T-cell (primary cell): ENCODE measurements at places on chromosomes 3 and 15.

GRCh38 chr15:60895986-60896385 lies 333.1 kb downstream of the RORA start:
- no peaks in the 10 kb centered on the region for H3K4me1 ChIP-seq
- H3K36me3 ChIP-seq: no peaks in the 10 kb centered on the region
- H3K4me3 ChIP-seq: no peak overlapping the region
- DNase-seq: no peak
- no peak overlapping the region for H3K27ac ChIP-seq
- no peaks in the 10 kb centered on the region for H3K27me3 ChIP-seq

GRCh38 chr15:29449136-29449535 lies 179.5 kb upstream of the NSMCE3 start:
- no peak overlapping the region for H3K27ac ChIP-seq
- H3K4me1 ChIP-seq: no peaks in the 10 kb centered on the region
- H3K27me3 ChIP-seq: peaks cover 7% of the 10 kb centered on the region

GRCh38 chr3:159669766-159670165 lies 318.9 kb upstream of the IL12A start:
- H3K4me3 ChIP-seq: no peak overlapping the region
- H3K36me3 ChIP-seq: no peaks in the 10 kb centered on the region
- H3K27me3 ChIP-seq: no peaks in the 10 kb centered on the region
- no peak overlapping the region for H3K27ac ChIP-seq
- no peak for DNase-seq
- no peaks in the 10 kb centered on the region for H3K4me1 ChIP-seq

DNA sequence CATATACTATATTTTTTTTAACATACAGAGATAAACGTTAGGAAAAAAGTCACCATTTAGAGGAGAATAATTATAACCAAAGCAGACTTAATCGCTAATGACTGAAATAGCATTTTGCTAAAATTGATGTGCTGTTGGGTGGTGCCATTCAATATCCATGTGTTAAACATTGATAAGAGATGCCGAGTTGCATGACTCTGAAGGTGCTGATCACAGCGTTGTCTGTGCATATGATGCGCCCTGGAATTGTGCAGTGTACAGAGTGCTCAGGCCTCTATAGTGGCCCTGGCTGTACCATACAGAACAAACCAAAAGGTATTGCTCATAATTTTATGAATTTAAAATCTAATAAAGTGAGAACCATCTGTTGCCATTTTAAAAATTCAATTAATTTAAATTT lies 168.3 kb downstream of the MEIS2 start:
- H3K27me3 ChIP-seq: no peaks in the 10 kb centered on the region
- no peak overlapping the region for H3K27ac ChIP-seq
- no peak overlapping the region for H3K4me3 ChIP-seq
- DNase-seq: no peak

- DNase-seq: no peak
- H3K27me3 ChIP-seq: peaks cover 24% of the 10 kb centered on the region
- no peaks in the 10 kb centered on the region for H3K36me3 ChIP-seq
- no peak overlapping the region for H3K27ac ChIP-seq
- no peaks in the 10 kb centered on the region for H3K4me1 ChIP-seq
- no peak overlapping the region for H3K4me3 ChIP-seq
Observed at GRCh38 chr3:123791417-123791816, 92.7 kb downstream of the MYLK start.

- H3K27ac ChIP-seq: no peak overlapping the region
- no peak overlapping the region for H3K4me3 ChIP-seq
- no peaks in the 10 kb centered on the region for H3K4me1 ChIP-seq
- DNase-seq: no peak
Observed at GRCh38 chr3:180996415-180996932, 6.9 kb upstream of the DNAJC19 start.

GRCh38 chr15:48313216-48313615 lies 18.0 kb upstream of the DUT start:
- DNase-seq: no peak
- no peaks in the 10 kb centered on the region for H3K4me1 ChIP-seq
- no peaks in the 10 kb centered on the region for H3K27me3 ChIP-seq
- H3K4me3 ChIP-seq: no peak overlapping the region

DNA sequence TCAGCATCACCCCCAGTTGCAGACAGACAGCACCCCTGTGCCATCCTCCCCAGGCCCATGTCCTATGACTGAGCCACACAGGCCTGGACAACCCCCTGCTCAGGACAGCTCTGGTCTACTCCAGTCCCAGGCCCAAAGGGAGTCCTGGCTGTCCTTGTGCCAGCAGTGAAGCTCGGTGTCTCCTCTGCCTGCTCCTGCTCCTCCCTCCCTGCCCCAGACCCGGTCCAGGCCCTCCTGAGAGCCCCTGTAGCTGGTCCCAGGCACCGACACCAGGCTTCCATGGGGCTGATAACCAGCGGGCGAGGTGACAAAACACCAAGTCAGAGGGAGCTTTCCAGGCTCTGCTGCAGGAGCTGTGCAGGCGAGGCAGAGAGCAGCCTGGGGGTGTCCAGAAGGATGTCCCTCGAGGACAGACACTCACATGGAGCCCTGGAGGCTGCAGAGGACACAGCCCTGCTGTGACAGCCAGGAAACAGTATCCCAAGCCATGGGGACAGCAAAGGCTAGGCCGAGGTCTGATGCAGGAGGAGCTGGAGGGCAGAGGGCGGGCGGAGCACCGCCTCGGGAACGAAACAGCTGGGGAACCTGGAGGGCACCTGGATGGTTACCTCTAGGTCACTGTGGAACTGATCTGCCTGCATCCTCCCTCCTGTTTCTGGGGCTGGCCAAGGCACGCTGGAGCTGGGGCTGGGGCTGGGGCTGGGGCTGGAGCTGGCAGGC lies 103.8 kb upstream of the PRR20G start:
- no peaks in the 10 kb centered on the region for H3K36me3 ChIP-seq
- no peaks in the 10 kb centered on the region for H3K4me1 ChIP-seq
- H3K27ac ChIP-seq: no peak overlapping the region
- H3K27me3 ChIP-seq: peaks cover 62% of the 10 kb centered on the region
- H3K4me3 ChIP-seq: no peak overlapping the region
- DNase-seq: no peak

DNA sequence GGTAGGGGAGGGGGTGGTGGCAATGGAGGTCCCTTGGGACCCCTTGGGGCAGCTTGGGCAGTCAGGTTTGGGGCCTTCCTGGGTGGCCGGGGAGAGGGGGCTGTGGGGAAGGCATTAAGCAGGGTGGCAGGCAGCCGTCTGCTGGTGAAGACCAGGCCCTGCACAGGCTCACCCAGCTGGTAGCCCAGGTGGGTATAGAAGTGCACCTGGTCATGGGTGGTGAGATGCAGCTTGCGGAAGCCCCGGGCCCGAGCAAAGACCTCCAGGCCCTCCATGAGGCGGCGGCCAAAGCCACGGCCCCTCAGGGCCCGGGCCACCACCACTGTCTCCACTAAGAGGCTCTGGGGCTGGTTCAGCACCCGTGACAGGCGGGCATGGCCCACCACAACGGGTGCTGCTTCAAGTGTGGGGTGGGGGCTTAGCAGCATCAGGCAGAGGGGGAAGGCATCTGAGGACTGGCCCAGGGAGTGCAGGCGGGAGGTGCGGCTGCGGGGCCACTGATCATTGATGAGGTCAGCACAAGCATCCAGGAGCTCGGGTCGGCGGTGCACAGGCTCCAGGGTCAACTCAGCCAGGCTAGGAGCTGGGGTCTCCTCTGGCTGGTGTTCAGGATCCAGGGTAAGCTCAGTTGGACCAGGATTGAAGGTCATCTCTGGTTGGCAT lies 2.4 kb downstream of the HYAL3 start:
- H3K27ac ChIP-seq: no peak overlapping the region
- H3K4me1 ChIP-seq: peaks cover 48% of the 10 kb centered on the region
- no peak for DNase-seq
- peaks cover 5% of the 10 kb centered on the region for H3K36me3 ChIP-seq
- no peaks in the 10 kb centered on the region for H3K27me3 ChIP-seq

- peaks cover 3% of the 10 kb centered on the region for H3K36me3 ChIP-seq
- no peak overlapping the region for H3K4me3 ChIP-seq
- no peak overlapping the region for H3K27ac ChIP-seq
- no peak for DNase-seq
- H3K4me1 ChIP-seq: peaks cover 3% of the 10 kb centered on the region
Observed at GRCh38 chr3:134477938-134478337, 7.8 kb downstream of the ANAPC13 start.

- H3K4me3 ChIP-seq: no peak overlapping the region
- H3K4me1 ChIP-seq: no peaks in the 10 kb centered on the region
- no peaks in the 10 kb centered on the region for H3K36me3 ChIP-seq
- H3K27me3 ChIP-seq: no peaks in the 10 kb centered on the region
Observed at GRCh38 chr3:23302271-23302670, 99.1 kb downstream of the UBE2E2 start.

DNA sequence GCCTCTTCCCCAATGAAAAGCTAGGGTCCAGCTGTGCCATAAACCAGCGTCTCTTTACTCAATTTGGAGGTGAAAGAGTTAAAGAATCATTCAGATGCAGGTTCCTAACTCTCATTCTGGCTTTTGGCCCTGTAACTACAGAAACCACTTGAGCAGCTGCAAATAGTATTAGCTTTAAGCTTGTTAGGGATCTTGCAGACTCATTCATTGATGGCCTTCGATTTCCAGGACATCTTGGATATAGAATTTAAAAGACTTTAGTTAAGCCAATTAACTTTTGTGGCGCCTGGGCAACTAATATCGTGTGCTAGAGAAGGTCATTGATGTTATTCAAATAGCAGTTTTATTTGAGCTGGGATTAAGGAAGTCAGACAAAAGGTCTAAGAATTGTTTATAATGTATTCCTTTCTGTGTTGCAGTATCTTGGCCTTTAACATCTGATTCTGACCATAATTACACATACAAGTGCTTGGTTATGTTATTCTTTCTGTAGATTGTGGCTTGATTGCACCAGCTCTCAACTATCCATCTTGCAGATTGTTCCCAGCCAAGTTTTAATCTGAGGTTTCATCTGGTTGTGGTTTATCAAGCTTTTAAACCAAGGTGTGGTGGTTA lies 185.3 kb downstream of the CACNA2D3 start:
- H3K27ac ChIP-seq: no peak overlapping the region
- no peaks in the 10 kb centered on the region for H3K4me1 ChIP-seq
- no peaks in the 10 kb centered on the region for H3K27me3 ChIP-seq
- DNase-seq: no peak
- H3K4me3 ChIP-seq: no peak overlapping the region
- H3K36me3 ChIP-seq: no peaks in the 10 kb centered on the region

- peaks cover 21% of the 10 kb centered on the region for H3K4me1 ChIP-seq
- no peak overlapping the region for H3K4me3 ChIP-seq
- H3K36me3 ChIP-seq: no peaks in the 10 kb centered on the region
- no peak for DNase-seq
Observed at GRCh38 chr3:41202834-41203345, 3.6 kb downstream of the CTNNB1 start.

- H3K4me1 ChIP-seq: no peaks in the 10 kb centered on the region
- H3K36me3 ChIP-seq: no peaks in the 10 kb centered on the region
- DNase-seq: no peak
- H3K27ac ChIP-seq: no peak overlapping the region
- H3K27me3 ChIP-seq: no peaks in the 10 kb centered on the region
- no peak overlapping the region for H3K4me3 ChIP-seq
Observed at GRCh38 chr3:165279471-165279870, 83.3 kb upstream of the SLITRK3 start.

DNA sequence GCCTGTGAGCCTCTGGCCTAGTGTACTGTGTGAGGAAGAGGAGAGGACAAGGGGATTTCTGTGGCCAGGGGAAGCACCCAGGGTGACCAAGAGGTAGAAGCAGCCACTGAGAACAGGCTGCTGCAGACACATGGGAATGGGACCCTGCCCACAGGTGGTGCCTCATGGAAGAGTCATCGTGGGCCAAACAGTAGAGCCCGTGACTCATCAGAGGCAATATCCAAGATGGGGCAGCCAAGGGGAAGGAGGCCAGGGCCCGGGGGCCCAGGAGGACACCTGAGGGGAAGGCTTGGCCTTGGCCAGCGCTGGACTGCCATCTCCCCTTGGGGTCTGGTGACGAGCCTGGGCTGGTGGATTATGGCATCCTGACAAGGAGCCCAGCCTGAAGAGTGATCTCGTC lies 275.0 kb upstream of the LYSMD4 start:
- DNase-seq: no peak
- H3K4me3 ChIP-seq: no peak overlapping the region
- no peak overlapping the region for H3K27ac ChIP-seq
- no peaks in the 10 kb centered on the region for H3K4me1 ChIP-seq

- H3K27me3 ChIP-seq: no peaks in the 10 kb centered on the region
- no peak overlapping the region for H3K4me3 ChIP-seq
- no peak overlapping the region for H3K27ac ChIP-seq
- DNase-seq: no peak
- no peaks in the 10 kb centered on the region for H3K36me3 ChIP-seq
- no peaks in the 10 kb centered on the region for H3K4me1 ChIP-seq
Observed at GRCh38 chr3:195102609-195103467, 168.1 kb downstream of the XXYLT1 start.

DNA sequence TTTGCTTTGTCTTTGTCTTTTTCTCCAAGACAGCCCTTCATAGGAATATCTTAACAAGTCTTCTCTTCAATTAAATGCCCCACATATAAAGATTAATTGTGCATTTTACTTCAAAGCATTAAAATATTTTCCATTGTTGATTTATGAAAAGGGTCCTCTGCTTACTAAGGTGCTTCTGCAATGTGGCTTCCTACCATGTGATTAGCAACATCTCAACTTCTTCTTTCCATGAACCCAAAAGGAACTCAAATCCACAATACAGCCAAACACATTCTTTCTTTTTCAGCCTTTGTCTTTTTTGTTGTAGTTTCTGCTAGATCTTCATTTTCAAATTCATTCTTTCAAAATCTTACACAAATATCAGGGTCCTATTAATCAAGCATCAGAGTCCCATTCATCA lies 309.2 kb downstream of the NSUN3 start:
- no peaks in the 10 kb centered on the region for H3K27me3 ChIP-seq

- DNase-seq: no peak
- no peak overlapping the region for H3K27ac ChIP-seq
- no peak overlapping the region for H3K4me3 ChIP-seq
- no peaks in the 10 kb centered on the region for H3K4me1 ChIP-seq
- no peaks in the 10 kb centered on the region for H3K27me3 ChIP-seq
Observed at GRCh38 chr3:191499307-191500080, 38.5 kb downstream of the PYDC2 start.

DNA sequence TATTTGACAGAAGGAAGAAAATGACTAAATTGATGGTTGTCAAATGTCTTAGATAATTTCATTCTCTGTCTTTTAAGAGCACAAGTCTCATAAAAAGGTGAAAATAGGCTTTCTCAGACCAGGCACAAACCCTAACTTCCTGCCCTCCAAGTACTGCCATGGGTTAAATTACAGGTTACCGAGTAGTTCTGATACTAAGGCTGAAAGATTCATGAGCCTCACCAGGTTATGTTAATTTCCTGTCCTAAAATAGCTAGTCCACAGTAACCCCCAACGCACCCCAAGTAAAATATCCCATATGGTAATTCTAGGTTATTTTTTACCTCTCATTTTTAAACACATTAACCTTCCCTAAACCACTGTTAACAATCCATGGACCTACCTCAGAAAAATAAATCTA lies 42.0 kb downstream of the GSK3B start:
- no peak overlapping the region for H3K27ac ChIP-seq
- H3K27me3 ChIP-seq: no peaks in the 10 kb centered on the region
- no peak for DNase-seq
- H3K36me3 ChIP-seq: peaks cover 5% of the 10 kb centered on the region
- H3K4me3 ChIP-seq: no peak overlapping the region

GRCh38 chr15:62783303-62783957 lies 259.1 kb upstream of the TPM1 start:
- H3K4me1 ChIP-seq: no peaks in the 10 kb centered on the region
- H3K27ac ChIP-seq: no peak overlapping the region

- no peak for DNase-seq
- peaks cover 47% of the 10 kb centered on the region for H3K27me3 ChIP-seq
- H3K27ac ChIP-seq: no peak overlapping the region
- H3K4me1 ChIP-seq: no peaks in the 10 kb centered on the region
- H3K4me3 ChIP-seq: no peak overlapping the region
Observed at GRCh38 chr3:195764961-195765706, 44.4 kb downstream of the MUC20 start.
